Activated CD4-positive, alpha-beta T cell treated with anti-CD3 and anti-CD28 coated beads, Interleukin-2, amount 10 ng/mL, durations not matched to agents 7 days and 5 days (primary cell): ENCODE measurements at places on chromosomes 5 and 9. TPM values are rescaled to one million over a fixed set of nuclear protein-coding genes. Genes with fewer than 3 reads are reported as not detected.

CREB3 gene
- total RNA-seq: 18.3 TPM

ACO1 gene
- total RNA-seq: 8.6 TPM

DND1 gene
- 2.2 TPM for total RNA-seq

SHOC1 gene
- total RNA-seq: not detected
